ENCODE measurements at places on chromosomes 12 and 14.

GRCh38 chr14:79549515-79549914, 661.8 kb downstream of the DIO2 start:
- no peak for DNase-seq

DNA sequence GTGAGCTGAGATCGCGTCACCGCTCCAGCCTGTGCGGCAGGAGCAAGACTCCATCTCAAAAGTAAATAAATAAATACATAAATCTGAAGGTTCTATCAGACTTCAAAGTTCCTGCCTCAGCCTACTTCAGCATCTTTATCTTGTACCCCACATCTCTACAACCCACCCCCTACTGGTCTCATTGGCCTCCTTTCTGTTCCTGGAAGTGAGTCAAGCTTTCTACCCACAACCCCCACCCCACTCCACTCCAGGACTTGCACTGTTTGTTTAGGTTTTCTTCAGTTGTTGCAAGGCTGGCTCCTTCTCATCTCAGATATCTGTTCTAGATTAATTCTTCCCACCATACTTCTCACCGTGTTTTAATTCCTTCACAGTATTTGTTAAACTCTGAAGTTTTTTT, 714 bp upstream of the PSMC6 start:
- DNase-seq: no peak

DNA sequence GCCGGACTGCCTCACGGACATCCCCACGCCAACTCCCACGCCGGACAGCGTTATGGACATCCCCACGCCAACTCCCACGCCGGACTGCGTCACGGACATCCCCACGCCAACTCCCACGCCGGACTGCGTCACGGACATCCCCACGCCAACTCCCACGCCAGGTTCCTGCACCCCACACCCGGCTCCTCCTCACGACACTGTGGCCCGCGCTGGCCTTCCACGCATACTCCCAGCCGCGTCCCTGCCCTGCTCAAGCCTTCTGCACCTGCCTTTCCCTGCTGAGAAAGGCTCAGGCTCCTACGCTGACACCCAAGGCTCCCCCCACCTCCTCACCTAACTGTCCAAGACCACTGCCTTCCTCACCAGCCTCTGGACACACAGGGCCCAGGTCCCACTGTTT, 9.7 kb downstream of the CACNA2D4 start:
- DNase-seq: no peak

DNA sequence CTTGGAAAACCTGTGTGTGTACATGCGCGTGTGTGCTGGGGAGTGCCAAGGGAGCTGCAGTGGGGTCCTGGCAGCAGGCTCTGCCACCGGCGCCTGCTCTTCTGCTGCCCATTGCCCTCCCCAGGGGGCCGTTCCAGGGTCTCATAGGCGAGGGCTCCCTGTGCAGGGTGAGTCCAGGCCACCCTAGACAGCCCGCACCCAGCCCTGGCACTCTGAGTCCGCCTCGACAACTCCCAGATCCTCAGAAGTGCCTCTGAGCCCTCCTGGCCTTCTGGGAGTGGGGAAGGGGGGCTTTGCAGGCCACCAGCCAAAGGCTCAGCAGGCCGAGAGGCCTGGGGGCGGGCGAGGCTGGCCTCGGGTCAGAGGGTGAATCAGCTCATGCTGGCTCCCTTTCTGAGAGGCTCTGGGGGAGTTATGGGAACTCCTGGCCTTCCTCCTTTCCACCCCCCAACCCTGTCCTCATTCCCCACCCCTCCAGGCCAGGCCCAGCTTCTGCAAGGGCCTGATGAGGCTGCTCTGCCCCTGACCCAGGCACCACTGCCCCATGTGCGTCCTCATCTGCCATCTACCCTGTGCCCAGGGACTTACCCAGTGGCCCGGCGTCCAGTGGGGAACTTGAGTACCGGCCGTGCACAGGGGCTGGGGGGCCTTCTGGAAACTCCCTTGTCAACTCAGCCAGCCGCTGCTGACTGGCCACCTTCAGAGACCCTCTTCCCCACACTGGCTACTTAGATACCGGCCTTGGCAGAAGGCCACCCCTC, 2.1 kb upstream of the TEDC1 start:
- DNase-seq: no peak

- DNase-seq: no peak
Observed at GRCh38 chr12:123150744-123151456, at the start of gene PITPNM2. TSS of gene PITPNM2 (minus strand) at chr12:123151090. CDS start at chr12:123034590, 116,500 bp downstream.

GRCh38 chr12:88338486-88338885, 196.4 kb downstream of the TMTC3 start:
- no peak for DNase-seq

- DNase-seq: no peak
Observed at GRCh38 chr12:116855744-116856470, 25.3 kb downstream of the HRK start.

DNA sequence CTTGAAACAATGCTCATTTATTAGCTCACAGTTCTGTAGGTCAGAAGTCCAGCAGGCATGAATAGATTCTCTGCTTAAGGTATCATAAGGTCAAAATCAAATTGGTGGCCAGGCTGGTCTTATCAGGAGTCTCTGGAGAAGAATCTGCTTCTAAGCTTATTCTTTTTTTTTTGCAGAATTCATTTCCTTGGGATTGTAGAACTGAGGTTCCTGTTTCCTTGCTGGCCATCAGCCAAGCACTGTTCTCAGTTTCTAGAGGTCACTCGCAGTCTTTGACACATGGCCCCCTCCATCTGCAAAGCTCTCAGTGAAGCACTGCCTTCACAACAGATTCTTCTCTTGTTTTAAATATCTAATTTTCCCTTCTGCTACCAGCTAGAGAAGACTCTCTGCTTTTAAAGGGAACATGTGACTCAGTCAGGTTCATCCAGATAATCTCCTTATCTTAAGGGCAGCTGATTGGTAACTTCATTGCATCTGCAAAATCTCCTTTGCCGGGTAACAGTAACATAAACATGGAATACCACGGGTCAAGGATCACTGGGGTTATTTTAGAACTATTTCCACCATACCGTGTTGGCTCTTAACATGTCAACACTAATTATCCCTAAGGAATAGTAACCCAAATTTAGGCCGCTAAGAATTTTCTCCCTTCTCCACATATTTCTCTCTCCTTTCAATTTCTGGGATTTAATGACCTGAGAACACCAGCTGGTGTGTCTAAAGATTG, 25.3 kb downstream of the RHOJ start:
- no peak for DNase-seq

DNA sequence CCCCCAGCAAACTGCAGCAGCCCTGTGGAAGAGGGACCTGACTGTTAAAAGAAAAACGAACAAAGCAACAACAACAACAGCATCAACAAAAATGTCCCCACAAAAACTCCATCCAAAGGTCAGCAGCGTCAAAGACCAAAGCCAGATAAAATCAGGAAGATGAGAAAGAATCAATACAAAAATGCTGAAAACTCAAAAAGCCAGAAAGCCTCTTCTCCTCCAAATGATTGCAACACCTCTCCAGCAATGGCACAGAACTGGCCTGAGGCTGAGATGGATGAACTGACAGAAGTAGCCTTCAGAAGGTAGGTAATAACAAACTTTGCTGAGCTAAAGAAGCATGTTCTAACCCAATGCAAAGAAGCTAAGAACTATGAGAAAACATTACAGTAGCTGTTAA, 45.4 kb upstream of the PPP4R3A start:
- no peak for DNase-seq

DNA sequence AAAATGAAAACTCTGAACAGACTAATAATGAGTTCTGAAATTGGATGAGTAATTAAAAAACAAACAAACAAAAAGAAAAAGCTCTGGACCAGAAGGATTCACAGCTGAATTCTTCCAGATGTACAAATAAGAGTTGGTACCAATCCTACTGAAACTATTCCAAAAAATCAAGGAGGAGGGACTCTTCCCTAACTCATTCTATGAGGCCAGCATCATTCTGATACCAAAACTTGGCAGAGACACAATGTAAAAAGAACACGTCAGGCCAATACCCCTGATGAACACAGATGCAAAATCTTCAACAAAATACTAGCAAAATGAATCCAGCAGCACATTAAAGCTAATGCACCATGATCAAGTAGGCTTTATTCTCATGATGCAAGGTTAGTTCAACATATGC, 183.9 kb upstream of the CNOT2 start:
- DNase-seq: no peak

- no peak for DNase-seq
Observed at GRCh38 chr12:15163030-15163976, 57.9 kb downstream of the RERG start.

GRCh38 chr12:132986001-132986884, at the start of gene ZNF26:
TSS of gene ZNF26 (plus strand) at chr12:132986367. CDS start at chr12:132986841, 474 bp downstream.
- DNase-seq: peak; percentile 89

GRCh38 chr12:64825143-64826021, 935 bp downstream of the TBC1D30 start:
- no peak for DNase-seq

GRCh38 chr12:68397566-68398158, 65.5 kb upstream of the MDM1 start:
- no peak for DNase-seq

DNA sequence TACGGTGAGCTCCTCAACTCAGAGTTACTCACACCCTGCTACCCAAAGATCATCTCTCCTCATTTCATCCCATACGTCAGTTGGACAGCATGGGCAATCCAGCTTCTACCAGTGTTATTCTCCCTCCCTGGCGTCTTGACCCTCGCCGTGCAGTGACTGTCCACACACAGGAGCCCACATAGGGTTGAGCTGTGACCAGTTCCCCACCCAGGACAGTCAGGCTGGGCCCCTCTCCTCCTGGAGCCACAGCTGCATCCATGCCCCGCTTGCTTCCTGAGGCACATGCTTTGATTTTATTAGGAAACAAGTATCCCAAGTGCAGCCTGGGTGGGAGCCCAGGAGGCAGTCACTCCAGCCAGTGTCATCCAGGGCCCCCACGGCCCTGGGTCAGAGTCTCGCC, 140.3 kb upstream of the SFSWAP start:
- no peak for DNase-seq

GRCh38 chr14:104855532-104856090, 9.5 kb upstream of the CEP170B start:
- DNase-seq: no peak

- DNase-seq: no peak
Observed at GRCh38 chr12:6688543-6688998, 604 bp downstream of the ZNF384 start.

DNA sequence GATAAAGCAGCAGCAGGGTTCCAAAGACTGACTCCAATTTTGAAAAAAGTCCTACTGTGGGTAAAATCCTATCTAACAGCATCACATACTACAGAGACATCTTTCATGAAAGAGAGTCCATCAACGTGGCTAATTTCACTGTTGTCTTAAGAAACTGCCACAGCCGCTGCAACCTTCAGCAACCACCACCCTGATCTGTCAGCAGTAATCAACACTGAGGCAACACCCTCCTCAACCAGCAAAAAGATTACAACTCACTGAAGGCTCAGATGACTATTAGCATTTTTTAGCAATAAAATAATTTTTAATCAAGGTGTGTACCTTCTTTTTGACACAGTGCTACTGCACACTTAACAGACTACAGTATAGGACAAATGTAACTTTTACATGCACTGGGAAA, 6.6 kb downstream of the CAPRIN2 start:
- no peak for DNase-seq

- no peak for DNase-seq
Observed at GRCh38 chr14:96581902-96582301, 79.7 kb downstream of the PAPOLA start.

- DNase-seq: no peak
Observed at GRCh38 chr12:5568325-5568981, 136.5 kb downstream of the NTF3 start.

- DNase-seq: no peak
Observed at GRCh38 chr12:81758421-81759189, 545 bp downstream of the PPFIA2 start.

DNA sequence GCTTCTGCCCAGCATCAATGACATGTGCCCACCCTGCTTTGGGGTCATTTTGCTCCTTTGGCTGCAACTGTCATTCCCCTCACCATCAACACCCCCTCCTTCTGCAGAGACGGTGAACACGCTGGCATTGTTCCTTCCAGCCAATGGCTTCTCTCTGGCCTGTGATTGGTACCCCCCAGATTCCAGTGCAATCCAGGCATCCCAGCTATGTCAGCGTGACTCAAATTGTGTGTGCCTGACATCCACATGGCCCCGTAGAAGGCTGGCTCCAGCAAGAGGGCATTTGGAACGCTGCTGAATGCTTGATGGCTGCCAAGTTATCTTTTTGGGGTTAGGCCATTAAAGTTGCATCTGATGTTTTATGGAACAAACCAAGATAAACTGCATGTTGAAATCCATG, 21.0 kb upstream of the CCND2 start:
- DNase-seq: no peak

DNA sequence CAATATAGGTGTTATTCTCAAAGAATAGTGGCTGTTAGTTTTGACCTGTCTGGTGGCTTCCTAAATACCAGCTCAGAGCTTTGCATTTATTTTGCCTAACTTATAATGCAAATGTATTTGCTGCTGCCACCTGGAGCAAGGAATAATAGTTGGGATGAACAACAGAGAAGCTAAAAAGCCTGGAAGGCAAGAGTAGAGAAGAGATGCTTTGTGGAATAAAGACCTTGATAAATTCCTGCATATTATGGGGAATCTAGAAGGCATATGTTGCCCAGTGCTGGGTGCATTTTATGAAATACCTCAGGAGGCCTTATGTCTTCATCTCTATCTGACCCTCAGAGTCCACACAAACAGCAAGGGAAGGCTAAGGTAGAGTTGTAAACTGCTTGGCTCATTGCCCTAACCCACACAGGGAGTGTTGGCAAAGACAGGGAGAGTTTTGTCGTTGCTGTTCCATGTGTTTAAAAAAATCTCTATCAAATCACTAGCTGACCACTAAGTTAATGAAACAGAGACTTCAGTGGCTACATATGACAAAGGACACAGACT, 53.7 kb upstream of the SCAF11 start:
- no peak for DNase-seq

- no peak for DNase-seq
Observed at GRCh38 chr14:24861083-24861630, 188.8 kb downstream of the STXBP6 start.

GRCh38 chr12:121713257-121713777, 765 bp downstream of the TMEM120B start:
- DNase-seq: no peak

GRCh38 chr12:25695574-25695973, 142.5 kb upstream of the LMNTD1 start:
- DNase-seq: peak; percentile 66

DNA sequence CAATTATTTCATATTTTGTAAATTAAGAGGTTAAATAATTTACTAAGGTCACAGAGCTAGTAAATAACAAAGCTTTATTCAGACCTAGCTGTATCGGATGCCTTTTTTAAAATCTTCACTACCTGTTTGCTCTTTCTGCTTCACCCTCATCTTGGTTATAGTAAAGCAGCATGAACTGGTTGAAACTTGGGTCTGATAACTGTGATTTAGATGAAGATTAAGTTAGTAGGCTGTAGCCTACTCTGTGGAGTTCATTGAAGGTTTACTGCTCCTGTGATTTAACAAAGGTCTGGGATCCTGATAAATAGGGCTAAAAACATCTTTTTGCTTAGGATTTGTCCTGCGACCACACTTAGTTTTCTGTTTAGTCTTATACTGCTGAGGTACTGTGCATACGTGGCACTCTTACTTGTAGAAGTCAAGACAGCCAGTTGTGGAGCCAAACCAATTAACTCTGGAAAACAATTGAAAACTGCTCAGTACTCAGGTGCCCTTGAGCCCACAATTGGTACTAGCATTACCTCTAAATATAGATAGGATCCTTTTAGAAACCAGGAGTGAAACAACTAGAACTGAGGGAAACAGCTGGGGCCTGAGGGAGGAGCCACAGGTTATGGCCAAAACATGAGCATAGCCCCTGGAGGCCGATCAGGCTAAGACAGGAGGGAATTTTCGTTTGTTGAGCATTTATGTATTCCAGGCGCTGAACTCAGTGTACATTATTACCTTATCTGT, 2.3 kb downstream of the SPATS2 start:
- peak; percentile 21 for DNase-seq

- no peak for DNase-seq
Observed at GRCh38 chr12:26845057-26845666, 12.2 kb upstream of the ITPR2 start.

Measured in skin of body (tissue), 3 donors.